NCI-H1048 (cell line): ENCODE measurements at places on chromosomes 16 and 17.

GRCh38 chr17:49580981-49581647 lies 5.4 kb downstream of the NXPH3 start:
- no peak for DNase-seq

DNA sequence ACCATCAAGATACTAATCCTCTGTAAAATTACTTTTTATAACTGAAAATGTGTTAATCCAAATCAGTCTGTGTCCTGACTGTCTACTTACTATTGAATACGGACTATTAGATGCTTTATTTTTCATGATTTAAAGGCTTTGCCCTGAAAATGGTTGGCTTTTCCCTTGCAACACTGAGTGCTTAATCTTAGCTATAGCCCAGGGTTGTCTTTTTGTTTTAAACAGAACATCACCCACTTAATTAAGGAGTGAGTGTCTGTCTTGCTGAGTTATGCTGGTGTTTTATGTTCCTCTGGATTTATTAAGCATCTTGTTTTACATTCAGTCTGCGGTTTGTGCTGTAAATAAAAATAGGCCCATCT lies 11.0 kb downstream of the FTO start:
- no peak for DNase-seq

- no peak for DNase-seq
These were observed 2.5 kb downstream of the TAC4 start for GRCh38 chr17:49845321-49845720.

- no peak for DNase-seq
These were observed 32.4 kb upstream of the MMD start for GRCh38 chr17:55453839-55454557.

DNA sequence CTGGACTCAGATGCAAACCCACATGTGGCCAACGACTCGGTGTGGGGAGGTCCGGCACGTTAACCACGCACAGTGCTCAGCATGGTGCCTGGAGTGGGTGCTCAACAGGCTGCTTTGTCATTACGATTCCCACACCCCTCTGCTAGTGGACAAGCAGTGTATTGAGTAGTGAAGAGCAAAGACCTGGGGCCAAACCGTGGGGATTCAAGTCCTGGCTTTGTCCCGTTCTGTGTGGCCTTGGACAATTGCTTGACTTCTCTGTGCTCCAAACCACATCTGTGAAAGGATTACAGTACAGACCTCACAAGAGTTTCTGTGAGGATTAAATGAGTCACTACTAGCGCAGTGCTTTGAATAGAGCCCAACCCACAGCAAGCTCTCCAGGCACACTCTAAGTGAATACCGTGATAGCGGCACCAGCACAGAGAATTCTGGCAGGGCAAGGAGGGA lies 33.8 kb downstream of the TRPV2 start:
- no peak for DNase-seq

GRCh38 chr16:69443927-69444631 lies 19.7 kb downstream of the CYB5B start:
- no peak for DNase-seq

GRCh38 chr17:74234486-74234885 lies 21.1 kb downstream of the TTYH2 start:
- DNase-seq: no peak

DNA sequence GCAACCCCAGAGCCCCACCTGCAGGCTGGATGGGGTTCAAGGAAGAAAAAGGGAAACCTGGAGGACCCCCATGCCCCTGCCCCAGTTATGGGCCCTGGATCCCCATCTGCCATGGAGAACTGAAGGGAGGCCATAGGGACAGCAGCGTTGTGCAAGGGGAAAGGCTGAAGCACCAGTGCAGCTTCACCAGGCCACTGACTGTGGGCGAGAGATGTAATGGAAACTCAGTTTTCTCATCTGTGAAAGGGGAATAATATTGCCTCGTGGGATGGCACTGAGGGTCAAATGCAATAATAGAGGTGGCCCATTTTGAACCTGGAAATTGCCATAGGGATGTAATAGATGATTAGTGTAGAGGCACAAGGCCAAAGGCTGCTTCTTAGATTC lies 9.9 kb upstream of the TSPOAP1 start:
- no peak for DNase-seq

DNA sequence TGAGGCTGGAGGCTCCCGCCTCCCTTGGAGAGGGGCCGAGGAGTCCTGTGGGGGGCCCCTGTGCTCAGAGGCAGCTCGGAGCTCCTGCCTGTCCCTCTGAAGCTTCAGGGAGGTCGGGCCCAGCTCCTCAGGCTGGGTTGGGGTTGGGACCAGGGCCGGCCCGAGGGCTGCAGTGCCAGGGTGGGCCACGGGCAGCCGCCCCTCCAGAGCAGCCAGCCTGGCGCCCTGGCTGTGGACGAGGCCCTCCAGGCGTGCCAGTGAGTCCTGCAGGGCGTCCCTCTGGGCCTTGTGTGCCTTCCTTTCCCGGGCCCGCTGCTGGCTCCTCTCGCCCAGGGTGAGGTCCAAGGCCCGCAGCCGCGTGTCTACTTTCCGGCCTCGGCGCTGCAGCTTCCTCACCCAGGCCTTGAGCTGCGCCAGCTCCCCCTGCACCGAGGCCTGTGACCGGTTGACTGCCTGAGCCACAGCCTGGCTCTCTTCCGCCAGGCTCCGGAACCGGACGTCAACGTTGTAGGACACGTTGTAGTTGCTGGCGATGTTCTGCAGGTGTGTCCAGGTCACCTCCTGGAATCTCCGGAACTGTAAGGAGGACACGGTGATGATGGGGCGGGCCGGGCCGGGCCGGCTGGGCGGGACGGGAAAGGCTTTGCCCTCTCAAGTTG lies 1.2 kb downstream of the PTX4 start:
- no peak for DNase-seq

GRCh38 chr16:70432723-70433457 lies 6.0 kb downstream of the ST3GAL2 start:
- no peak for DNase-seq
